ENCODE measurements at places on chromosomes 6 and 20. TPM values are rescaled to one million over a fixed set of nuclear protein-coding genes. Genes with fewer than 3 reads are reported as not detected.
A peak's percentile ranks its signal among the peaks of the same experiment; 100 is the strongest.

DNA sequence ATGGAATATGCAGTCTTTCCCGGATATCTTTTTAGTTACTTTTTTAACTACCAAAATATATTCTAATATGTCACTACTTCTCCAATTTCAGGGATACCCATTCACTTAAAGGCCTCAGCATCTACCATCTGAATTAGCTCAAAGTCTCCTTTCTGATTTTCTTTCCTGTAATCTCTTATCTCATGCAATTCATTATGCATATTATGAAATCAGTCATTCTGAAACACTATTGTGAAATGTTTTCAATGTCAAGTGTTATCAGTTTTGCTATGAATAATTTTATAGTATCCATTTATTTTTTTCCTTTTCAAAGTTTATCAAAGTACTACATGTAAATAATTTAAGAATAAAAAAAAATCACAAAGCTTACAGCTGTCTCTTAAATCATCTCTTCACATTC, 41.2 kb upstream of the TPBG start:
- DNase-seq, result no peak

Gene CST1
- 0.27 TPM for polyA plus RNA-seq

Gene ABCC10
- polyA plus RNA-seq, result 21.3 TPM

Gene BPI
- 1.4 TPM for polyA plus RNA-seq

DNA sequence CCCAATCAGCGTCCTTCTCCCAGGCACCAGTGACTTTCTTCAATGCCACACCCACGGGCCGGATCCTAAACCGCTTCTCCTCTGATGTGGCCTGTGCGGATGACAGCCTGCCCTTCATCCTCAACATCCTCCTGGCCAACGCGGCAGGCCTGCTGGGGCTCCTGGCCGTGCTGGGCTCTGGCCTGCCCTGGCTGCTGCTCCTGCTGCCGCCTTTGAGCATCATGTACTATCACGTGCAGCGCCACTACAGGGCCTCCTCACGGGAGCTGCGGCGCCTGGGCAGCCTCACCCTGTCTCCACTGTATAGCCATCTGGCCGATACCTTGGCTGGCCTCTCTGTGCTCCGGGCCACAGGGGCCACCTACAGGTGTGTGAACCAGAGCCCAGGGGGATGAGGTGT, 9.8 kb downstream of the DLK2 start:
- no peak for DNase-seq

Gene ULBP2
- 0.67 TPM for polyA plus RNA-seq

DNA sequence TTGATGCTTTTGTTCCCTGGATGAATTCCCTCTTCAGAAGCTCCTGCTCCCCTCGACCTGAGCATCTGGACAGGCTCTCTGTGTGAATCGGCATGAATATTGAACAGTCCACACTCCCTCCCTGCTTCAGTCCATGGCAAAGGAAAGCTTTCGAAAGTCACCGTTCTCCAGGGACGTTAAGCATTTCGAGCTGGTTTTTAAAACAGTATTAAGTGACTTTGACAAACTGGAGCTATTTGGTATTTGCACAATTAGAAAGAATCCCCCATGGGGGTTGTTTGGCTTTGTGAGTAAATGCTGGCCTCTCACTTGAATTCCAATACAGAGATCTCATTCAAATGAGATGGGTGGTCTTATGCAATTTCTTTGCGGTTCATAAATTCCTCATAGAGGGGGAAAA, 85.3 kb upstream of the TIAM2 start:
- no peak for DNase-seq

DNA sequence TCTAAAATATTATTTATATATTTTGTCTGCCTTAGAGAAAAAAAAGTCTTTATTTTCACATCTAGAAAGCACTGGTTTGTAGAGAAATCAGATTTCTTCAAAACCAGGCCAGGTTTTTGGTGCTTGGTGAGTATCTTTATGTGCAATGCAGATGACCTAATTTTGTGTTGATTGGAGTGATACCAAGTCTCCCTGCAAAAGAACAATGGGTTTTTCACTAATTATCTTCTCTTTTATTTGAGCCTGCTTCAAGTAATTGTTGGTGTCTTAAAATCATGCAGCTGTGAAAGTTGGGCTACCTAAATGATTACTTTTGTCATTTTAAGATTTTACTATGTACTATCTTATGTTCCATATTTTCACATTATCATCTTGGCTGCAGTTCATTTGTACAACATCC, 874.7 kb downstream of the TFAP2A start:
- no peak for DNase-seq

GRCh38 chr20:313948-314347, 11.4 kb upstream of the SOX12 start:
- DNase-seq, result no peak

Gene PRND
- polyA plus RNA-seq, result 5.3 TPM

Gene MEP1A
- polyA plus RNA-seq, result not detected

- no peak for DNase-seq
Measured at GRCh38 chr20:51467956-51468626, 74.4 kb downstream of the NFATC2 start.

Gene HFE
- 6.2 TPM for polyA plus RNA-seq

Gene DLL1
- 10.5 TPM for polyA plus RNA-seq

DNA sequence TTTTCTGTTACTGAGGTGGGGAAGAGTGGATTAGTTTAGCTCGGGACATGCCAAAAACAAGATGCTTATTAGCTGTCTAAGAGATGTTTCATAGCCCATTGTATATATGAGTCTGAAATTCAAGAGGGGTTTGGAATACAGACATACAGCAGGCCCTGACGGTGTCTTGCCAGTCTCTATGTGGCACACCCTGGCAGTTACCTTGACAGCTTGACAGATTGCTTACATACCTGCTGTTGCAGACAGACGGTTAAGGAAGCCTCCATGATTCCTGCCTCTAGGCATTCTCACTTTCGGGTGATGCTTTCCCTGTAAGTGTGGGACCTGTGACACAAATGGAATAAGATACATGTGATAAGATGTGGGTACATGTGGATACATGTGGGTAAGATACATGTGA, 95.0 kb downstream of the QRSL1 start:
- no peak for DNase-seq

- no peak for DNase-seq
Measured at GRCh38 chr20:11001764-11002540, 328.2 kb upstream of the JAG1 start.

DNA sequence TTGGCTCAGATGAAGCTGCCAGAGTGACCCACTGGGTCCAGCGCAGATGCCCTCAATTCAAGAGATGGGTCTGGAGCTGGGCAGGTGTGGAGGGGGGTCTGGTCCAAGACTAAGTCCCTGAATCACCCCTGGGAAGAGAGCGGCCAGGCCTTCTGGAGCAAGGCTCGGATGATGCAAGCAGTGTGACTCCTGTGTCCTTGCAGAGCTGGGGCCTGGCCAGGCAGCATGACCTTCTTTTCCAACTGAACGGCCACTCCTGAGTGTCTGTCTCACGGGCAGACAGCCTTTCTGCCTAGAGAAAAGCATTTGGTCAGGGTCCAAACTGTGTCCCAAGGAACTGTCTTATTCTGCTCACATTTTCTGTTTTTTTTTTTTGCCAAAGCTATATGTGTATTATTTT, 42.6 kb upstream of the FNDC1 start:
- DNase-seq, result no peak

- peak; percentile 41 for DNase-seq
Measured at GRCh38 chr6:147941143-147941542, 401.5 kb upstream of the SASH1 start.

GRCh38 chr6:34476447-34476846, 10.6 kb downstream of the PACSIN1 start:
- no peak for DNase-seq

DNA sequence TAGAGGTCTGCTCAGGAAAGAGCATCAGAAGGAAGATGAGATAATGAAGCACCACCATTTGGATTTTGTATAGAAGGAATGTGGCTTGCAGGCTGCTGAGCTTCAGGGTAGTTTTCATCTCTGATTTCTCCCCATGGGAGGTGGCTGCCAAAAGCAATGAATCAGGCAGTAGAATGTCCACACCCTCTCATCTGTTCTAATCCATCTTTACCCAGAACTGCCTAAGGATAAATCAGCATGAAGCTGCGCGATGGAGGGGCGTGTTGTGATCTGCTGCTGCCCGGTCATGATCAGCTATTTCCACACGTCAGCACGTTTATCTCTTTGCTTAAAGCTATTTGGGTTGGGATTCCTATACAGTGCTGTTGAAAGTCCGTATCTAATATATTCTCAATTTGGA, 295.4 kb downstream of the FOXA2 start:
- no peak for DNase-seq

DNA sequence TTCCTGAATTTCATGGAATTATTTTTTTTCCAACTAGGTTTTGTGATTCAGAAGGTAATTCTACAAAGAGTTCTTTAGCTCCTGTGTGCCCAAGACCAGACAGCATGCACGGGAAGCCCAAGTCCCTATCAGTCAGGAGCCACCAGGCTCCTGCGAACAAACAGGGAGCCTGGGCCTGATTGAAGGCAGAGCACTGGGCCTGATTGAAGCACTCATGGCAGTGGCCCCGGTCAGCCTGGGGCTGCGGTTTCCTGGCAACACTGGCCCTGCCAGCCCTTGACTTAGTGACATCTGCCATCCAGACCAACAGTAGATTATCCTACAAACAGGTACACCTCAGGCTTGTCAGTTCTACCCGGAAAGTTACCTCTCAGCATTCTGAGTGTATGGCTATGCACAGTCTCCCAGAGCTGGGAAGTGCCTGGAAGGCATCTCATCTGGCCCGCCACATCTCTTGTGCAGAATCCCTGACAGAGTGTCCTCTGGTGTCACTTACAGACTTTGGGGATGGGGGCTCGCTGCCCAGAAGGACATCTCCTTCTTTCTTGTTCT, 133.8 kb downstream of the VEGFA start:
- DNase-seq, result no peak

Gene HLA-DQB1
- polyA plus RNA-seq, result 5.6 TPM

- DNase-seq, result no peak
Measured at GRCh38 chr20:58634521-58635278, 16.4 kb upstream of the STX16 start.

Gene TMX4
- polyA plus RNA-seq, result 99.4 TPM

Gene FUCA2
- 69.2 TPM for polyA plus RNA-seq

DNA sequence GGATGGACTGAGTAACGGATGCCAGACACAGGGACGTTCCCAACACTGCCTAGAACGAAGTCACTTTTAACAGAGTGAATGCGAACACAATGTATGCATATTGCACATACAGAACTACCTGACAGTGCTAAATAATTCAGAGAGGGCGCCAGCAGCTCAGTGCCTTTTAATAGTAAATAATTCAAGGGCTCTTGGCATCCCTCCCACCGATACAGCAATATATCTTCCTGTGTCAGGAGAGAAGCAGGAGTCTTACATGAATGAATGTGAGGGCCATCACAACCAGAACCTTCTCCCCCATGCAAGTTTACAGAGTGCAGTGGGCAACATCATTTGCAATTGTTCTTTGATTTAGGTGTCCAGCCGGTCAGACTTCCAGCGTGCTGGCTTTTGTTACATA, 88.4 kb upstream of the KCNG1 start:
- no peak for DNase-seq

Gene NKAPL
- 2.4 TPM for polyA plus RNA-seq

- DNase-seq, result no peak
Measured at GRCh38 chr20:16017656-16018055, 555.6 kb downstream of the KIF16B start.

DNA sequence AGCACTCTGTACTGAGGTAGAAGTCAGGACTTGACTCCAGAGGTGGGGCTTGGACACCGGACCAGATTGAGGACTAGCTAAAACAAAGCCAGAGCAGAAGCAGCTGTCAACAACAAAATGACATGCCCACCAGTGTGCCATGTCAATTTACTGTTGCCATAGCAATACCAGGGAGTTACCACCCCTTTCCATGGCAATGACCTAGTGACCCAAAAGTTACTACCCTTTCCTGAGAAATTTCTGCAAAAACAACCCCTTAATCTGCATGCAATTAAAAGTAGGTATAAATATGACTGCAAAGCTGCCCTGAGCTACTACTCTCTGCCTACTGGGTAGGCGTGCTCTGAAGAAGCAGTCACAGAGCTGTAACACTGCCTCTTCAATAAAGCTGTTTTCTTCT, 21.0 kb downstream of the MAP3K5 start:
- no peak for DNase-seq

- no peak for DNase-seq
Measured at GRCh38 chr6:75154973-75155372, 50.9 kb downstream of the COL12A1 start.

Gene HRH3
- not detected for polyA plus RNA-seq

GRCh38 chr6:123519189-123519505, 117.6 kb downstream of the TRDN start:
- DNase-seq, result no peak

Gene SHLD1
- polyA plus RNA-seq, result 7.9 TPM

GRCh38 chr6:1348675-1349074, 36.8 kb downstream of the FOXQ1 start:
- no peak for DNase-seq

Gene GGTLC1
- not detected for polyA plus RNA-seq

- no peak for DNase-seq
Measured at GRCh38 chr6:20997143-20997769, 463.0 kb downstream of the CDKAL1 start.

GRCh38 chr20:10359621-10360040, 74.4 kb downstream of the MKKS start:
- DNase-seq, result no peak

DNA sequence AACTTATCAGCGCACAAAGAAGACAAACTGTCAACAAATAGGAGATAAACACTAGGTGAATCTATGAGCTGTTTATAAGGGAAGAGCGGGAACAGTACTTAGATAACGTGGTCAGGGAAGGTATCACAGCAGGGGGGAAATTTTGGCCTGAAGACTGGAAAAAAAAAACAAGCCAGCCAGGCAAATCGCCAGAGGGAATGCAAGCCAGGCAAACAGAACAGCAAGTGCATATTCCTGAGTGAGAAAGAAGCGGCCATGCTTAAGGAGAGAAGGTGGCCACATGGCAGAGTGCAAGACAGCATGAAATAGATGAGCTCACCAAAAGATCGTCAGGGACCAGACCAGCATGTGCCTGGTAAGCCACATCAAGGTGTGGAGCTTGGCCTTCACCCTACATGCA, 466.5 kb upstream of the ARID1B start:
- no peak for DNase-seq

DNA sequence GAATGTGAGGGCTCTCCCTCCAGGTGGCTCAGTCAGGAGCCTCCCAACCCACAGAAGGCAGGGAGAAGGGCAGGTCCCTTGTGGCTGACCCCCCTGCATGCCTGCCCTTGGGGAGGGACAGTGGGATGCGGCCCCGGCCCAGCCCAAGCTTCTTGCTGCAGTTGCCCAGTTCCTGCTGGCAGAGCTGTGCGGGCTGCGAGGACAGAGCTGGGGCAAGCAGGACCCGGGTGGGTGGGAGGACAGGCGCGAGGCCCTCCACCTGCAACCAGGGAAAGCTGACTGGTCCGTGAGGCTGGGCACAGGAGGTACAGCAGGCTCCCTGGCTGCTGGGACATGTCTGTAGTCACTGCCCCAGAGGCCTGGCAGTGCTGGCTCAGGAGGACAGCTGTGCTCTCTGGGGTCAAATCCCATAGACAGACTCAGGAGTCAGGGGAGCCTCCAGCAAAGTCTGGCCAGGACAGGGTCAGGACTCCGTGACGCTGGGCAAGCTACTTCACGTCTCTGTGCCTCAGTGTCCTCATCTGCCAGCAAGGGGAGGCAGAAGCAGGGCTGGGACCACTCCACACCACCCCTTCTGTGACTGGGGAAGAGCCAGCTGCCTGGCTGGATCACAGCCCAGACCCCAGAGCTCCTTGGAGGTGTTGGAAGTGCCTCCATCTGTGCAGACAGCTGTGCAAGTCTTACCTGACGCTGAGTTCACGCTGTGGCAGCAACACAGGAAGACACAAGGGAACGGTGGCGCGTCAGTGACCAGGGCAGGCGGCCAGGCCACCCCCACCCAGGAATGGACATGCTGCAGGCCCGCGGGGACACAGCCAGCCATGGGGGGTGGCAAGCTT, 13.0 kb downstream of the UCKL1 start:
- no peak for DNase-seq

GRCh38 chr6:91879386-91879995, 1292.6 kb upstream of the MAP3K7 start:
- DNase-seq, result no peak
